ENCODE measurements at places on chromosomes 16 and 17.

- DNase-seq = no peak
Measured at GRCh38 chr16:81138831-81139557, 42.8 kb upstream of the GCSH start.

DNA sequence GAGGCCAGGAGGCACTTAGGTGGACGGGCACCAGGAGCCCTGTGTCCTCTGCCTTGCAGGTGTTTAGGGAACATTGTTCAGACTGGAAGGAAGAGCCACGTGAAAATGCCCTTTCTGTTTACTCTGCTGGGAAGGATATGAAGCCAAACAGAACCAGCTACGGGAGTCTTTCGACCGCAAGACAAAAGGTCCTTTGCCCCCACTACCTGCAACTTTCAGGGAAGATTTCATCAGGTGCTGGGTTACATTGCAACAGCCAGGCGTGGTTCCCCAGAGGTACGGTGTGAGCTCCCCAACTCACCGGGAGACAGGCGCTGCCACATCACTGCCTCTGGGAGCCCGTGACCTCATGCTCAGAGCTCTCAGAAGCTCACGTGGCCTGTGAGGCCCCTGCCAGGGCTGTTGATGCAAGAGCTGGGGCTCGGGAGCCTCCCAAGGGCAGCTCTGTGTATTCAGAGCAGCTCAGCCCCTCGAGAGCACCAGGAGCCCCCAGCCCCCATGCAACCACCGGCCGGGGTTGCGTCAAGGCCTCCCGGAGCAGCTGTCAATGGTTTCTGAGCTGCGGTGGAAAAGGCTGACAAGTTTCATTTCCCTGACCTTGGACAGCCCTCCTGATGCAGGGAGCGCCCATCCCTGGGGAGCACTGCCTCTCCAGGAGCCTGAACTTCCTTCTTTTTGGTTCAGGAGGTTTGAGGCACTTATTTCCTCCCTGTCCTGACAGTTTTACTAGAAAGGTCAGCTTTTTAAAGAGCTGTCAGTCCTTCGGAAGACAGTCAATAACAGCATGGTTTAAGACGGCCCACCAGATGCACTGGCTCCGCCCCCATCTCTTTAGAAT, 42.1 kb downstream of the TBC1D16 start:
- DNase-seq = no peak

- no peak for DNase-seq
Measured at GRCh38 chr17:29292992-29293889, 707 bp downstream of the NUFIP2 start.

DNA sequence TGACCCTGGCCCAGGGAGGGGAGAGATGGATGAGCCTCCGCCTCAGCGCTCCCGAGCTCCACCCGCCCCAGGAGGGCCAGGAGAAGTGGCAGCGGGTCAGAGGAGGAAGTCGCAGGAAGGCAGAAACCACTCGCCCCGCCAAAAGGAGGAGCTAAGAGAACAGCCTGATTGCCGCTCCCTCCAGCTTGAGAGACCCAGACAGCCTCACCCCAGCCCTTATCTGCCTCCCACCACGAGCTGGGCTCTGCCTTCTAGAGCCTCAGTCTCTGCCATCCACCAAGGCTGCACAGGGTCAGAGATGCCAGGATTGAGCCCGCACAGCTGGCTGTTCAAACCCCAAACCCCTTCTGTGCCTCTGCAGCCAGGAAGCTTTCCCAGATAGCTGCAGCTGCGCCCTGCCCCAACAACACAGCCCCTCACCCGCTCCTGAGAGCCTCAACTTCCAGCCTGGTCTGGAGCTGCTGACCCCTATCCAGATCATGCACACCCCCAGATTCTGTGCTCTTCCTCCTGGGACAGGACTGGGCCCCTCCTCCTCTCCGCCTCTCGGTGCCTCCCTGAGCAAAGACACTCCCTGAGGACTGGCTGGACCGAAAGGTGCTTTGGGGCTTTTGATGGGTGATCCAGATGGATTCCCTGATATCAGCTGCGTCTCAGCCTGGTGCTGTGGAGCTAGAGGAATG, 1.0 kb upstream of the ATP2A3 start:
- DNase-seq = no peak

DNA sequence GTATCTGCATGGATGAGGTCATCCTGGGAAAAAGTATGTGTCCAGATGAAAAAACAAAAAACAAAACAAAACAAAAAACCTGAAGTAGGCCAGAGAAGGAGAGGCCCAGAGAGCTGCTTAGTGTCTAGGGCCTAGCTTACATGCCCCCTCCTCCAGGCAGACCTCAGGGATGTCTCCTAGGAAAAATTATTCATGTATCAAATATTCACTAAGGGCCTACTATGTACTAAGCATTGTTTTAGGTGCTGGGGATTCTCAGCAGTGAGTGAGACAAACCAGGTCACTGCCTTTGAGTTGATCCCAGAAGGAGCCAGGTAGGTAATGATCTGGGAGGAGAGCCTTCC, 49.5 kb downstream of the IRX6 start:
- DNase-seq = no peak

DNA sequence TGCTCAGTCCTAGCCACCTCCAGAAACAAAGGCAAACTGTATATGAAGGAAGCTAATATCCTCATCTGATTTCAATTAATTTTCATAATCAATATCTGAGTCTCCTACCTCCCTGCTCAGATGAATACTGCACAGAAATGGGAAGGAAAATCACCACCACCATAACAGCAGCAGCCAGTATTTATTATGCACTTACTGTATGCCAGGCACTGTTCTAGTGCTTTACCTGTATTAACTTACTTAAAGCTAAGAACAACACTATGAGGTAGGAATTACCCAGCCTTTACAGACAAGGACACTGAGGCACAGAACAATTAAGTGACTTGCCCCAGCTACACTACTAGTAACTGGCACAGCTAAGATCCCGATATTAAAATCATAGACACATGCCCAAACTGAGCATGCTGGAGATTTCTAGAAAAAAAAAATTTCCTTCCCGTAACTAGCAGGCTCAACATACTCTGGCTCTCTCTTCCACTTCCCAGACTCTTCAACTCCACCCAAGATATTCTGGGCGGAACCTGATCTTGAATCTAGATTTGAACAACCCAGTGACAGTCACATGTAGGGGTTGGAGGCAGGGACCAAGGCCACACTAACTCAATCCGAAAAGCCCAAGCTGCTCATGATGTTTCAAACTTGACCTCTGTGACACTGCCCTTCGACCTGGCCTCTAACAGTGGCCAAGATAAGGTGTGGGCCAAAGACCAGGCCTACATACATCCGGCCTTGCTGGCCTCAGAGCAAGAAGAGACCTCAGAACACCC, 3.9 kb downstream of the TRIM25 start:
- no peak for DNase-seq

GRCh38 chr17:69445132-69445531, 30.6 kb downstream of the MAP2K6 start:
- no peak for DNase-seq

- DNase-seq = no peak
Measured at GRCh38 chr16:85910854-85911247, 11.9 kb downstream of the IRF8 start.

- no peak for DNase-seq
Measured at GRCh38 chr16:73614131-73614530, 566.2 kb upstream of the ZFHX3 start.

DNA sequence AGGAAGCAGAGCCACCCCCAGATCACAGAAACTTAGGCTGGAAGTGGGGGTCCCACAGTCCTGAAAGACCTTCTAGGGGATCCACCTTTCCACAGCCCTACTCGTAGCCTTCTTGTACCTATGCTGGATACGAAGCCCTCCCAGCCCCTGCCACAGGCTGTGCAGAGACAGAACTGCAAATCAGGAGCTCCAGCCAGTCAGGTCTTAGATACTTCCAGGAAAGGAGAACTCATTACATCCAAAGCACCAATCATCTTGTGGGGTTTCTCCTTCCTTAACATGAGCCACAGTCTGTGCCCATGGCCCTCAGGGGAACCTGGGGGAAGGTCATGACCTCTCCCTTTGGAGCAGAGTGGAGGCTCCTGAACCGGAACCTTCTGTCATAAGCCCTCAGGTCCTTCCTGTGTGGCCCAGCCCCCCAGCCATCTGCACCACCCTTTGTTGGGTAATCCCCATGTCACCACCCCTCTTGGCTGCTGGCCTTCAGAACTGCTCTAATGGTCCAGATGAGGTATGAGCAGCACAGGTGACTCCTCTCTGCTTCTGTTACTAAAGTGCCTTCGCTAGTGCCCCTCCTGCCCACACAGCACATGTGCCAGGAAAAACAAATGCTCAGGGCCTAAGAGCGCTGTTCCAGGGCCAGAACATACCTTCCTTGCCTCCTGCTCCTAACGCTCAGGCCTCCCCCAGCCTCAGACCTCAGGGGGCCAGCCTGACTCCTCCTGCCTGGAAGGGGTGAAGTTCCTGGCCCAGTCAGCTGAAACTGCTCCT, 14.6 kb downstream of the SRCIN1 start:
- no peak for DNase-seq

- DNase-seq = no peak
Measured at GRCh38 chr17:5237541-5238016, 2.9 kb upstream of the SCIMP start.

DNA sequence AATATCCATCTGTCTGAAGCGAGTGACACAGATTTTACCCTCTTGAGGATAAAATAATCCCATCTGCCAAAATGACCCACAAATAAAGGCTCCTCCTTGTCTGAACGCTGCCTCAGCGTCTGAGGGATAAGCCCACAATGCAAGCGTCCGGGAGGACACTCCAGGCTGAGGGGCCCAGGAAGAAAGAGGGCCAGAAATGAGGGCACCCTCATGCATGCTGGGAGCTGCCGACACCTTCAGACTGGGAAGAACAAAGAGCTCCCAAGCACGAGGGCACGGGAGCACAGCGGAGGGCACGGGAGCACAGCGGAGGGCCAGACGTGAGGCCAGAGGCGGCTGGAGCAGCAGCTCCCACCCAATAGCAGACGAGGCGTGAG, 126.9 kb downstream of the ZNF778 start:
- DNase-seq = no peak

- DNase-seq = no peak
Measured at GRCh38 chr16:51719376-51719775, 568.3 kb upstream of the SALL1 start.

- no peak for DNase-seq
Measured at GRCh38 chr17:67459985-67460384, 82.9 kb downstream of the PITPNC1 start.

- DNase-seq = no peak
Measured at GRCh38 chr17:32503251-32504165, 16.7 kb downstream of the CDK5R1 start.

DNA sequence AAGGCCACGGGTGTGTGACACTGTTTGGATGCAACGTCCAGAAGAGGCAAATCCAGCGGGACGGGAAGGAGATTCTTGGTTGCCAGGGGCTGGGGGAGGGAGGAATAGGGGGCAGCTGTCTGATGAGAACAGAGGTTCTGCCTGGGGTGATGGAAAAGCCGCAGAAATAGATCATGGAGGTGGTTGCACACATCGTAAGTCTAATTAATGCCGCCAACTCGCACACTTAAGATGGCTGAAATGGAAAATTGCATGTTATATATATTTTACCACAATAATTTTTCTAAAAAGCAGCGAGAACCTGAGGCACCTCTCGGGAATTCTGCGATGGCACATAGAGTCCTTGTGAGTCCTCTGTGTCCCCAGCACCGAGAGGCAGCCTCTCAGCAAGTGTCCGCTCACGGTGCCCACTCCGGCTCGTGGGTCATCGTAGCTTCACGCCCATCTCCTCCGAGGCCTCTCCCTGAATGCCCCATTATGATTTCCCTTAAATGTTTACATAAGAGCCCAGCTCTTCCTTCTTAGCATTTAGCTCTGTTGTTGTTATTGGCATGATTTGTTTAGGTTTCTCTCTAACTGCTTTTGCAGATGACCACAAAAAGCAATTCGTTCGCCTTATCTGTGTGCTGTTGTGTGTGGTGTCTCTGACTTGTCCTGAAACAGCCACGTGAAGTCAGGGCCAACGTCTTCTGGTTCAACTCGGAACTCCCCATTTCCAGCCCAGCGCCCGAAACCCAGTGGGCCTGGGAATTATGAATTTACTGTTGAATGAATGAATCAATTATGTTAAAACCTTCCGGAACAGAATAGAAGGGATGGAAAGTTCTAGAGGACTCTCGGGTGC, 7.7 kb downstream of the WFDC1 start:
- no peak for DNase-seq

DNA sequence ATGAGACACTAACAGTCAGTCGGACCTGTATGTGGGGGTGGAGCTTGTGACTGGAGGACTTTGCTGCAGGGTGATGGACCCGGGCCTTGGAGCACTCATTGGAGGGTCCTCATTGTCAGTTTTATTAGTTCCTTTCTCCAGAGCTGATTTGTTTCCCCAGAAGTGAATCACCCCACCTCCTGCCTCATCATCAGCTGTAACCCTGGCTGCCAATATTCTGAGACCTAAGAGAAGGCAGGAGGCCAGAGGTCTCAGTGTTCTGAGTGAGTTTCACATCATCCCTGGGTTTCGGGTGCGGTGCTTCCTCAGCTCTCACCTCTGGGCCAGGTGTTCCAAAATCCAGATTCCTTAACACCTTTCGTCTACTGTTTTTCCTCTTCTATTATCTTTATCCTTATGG, 49.9 kb upstream of the KIFC3 start:
- no peak for DNase-seq

DNA sequence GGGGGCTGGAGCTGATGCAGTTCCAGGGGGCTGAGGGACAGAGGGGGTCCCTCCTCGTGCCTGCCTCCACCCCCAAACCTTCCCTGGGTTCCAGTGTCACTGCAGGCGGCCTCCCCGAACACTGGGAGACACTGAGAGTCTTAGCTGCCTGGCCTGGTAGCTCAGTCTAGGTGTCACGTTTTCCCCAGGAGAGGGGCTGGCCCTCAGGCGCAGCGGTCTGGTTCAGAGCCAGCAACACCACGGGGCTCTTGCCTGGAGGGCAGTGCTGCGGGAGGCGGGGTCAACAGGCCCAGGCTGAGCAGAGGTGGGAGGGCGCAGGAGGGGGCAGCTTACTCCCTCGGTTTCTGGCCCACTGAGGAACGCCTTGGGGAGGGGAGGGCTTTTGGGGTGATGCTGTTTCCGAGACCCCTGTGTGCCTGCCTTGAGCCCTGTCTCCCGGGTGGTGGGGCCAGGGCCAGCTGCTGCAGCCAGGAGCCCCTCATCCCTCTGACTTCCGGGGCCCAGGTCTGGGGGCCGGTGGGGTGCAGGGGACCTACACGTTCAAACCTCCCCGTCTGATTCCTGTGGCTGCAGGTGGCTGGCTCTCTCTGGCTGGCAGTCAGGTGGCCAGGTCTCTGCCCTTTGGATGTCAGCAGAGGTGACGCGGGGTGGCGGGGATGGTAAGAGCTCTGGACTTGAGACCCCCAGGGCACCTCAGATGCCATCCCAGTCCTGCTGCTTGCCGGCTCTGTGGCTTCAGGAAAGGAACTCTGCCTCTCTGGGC, 89.3 kb upstream of the GSE1 start:
- no peak for DNase-seq

- DNase-seq = no peak
Measured at GRCh38 chr17:60730273-60730672, 52.6 kb downstream of the BCAS3 start.

GRCh38 chr16:64417711-64418227, 704.1 kb downstream of the CDH11 start:
- no peak for DNase-seq

DNA sequence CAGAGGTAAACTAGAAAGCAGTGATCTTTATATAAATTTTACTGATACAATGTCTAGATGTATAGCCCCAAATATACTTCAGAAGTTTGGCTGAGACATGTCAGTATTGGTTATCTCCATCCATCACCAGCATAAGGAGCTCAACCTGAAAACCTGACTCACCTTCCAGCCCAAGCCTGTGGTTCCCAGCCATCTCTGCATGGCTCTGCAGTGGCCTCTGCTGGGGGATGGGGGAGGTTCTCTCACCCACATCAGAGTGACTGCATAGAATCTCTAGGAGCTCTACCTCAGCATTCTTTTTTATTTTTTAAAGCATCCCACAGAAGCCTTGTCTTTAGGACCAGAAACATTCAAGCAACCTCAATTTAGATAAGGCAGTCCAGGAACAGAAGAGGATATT, 27.3 kb downstream of the USP7 start:
- DNase-seq = no peak
